ENCODE measurements at places on chromosomes 1 and 21. TPM values are rescaled to one million over a fixed set of nuclear protein-coding genes. Genes with fewer than 3 reads are reported as not detected.

DNA sequence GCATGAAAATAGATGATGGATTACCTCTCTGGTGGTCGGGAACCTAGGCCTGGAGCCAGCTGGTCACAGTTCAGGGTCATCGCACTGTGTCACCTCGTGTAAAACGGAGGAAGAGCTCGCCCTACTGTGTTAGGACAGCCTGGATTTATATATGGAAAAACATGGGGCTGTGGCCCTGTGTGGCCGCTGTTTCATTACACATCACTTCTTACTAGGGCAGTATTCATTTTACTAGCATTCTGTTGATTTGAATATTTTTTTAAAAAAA is 104.5 kb upstream of the COL6A1 start:
- no peak for DNase-seq

DNA sequence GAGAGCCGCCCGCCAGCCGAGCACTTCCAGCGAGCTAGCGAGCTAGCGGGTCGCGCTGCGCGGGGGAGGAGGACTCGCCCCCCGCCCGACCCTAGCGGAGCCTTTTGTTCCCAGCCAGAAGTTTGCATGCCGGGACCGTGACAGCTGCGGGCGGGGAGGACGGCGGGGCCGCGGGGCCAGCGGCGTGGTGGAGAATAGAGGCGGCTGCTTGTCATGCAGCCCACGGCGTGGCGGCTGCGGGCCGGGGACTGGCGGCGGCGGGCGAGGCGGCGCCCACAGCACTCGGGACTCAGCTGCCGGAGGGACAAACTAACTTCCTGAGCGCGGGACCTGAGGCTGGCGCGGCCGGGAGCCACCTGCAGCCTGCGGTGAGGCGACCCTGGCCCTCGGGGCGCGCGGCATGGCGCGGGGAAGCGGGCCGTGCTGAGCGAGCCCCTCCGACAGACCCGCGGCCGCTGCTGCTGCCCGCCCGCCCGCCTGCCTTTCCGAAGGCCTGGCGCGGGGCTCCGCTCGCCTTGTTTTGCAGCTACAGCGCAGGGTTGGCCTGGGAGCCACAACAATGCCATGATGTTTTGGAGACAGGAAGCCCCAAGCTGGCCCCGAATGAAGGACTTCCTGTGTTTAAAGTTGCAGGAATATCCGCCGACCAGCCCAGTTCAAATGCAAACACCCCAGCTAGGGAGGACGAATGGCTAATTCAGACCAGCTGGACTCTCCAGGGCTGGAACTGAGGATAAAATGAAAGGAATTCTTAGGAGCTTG is 82.2 kb upstream of the BMP8A start:
- DNase-seq, result no peak

The CFAP74 gene
- 0.76 TPM for polyA plus RNA-seq

- DNase-seq, result peak; percentile 52
Observed at GRCh38 chr1:86018283-86018923, 138.2 kb downstream of the COL24A1 start.

GRCh38 chr1:6123083-6123482 is 57.0 kb downstream of the CHD5 start:
- DNase-seq, result no peak

GRCh38 chr1:178284058-178284457 is 190.2 kb downstream of the RASAL2 start:
- no peak for DNase-seq

DNA sequence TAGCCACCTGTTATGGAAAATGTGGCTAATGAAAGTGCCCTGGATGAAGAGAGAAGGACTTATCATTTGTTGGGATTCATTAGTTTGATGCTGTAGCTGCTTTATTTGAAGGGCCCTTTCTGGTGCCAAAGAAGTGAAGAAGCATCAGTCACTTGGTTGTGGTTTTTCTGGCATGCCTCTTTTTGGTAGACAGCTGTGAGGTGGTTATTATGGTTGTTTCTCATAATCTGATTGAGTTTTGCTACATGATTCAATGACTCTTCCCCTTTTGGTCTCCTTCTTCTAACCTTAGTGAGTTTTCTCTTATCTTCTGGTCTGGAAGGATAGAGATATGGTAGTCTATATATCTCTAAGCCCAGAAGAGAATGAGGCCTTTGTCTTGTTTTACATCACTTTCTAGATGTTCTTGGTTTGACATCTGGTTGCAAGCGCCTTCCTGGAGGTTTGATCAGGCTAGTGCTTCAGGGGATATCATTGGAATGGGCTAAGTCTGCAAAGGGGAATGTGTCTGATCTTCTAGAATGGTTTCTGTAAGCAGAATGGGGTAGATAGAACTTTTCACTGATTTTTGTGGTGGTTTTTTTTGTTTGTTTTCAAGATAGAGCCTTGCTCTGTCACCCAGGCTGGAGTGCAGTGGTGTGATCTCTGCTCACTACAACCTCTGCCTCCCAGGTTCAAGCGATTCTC is 26.0 kb downstream of the ARID1A start:
- no peak for DNase-seq

- DNase-seq, result no peak
Observed at GRCh38 chr1:6440198-6441126, 15.9 kb downstream of the ESPN start.

DNA sequence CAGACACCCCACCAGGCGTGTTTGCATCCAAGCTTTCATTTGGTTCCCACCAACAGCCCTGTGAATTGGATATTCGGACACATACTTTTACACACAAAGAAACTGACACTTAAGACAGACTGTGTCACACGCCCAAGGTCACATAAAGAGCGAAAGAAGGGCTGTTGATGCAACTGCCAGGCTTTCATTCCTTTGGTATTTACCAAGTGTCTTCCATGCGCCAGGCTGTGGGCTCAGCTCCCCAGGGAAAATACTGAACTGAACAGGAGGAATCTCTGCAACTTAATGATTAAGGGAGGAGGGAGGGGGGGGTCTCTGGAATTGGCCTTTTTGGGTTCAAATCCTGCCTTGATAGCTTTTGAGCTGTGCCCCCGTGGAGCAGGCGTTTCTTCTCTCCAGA is 122.8 kb downstream of the ACTL8 start:
- no peak for DNase-seq

- DNase-seq, result no peak
Observed at GRCh38 chr1:159877695-159878444, 15.4 kb upstream of the VSIG8 start.

The CTTNBP2NL gene
- 43.5 TPM for polyA plus RNA-seq

GRCh38 chr1:944341-945325 is 14.4 kb downstream of the NOC2L start:
- DNase-seq, result peak; percentile 82

GRCh38 chr1:6948861-6949260 is 163.6 kb downstream of the CAMTA1 start:
- DNase-seq, result no peak

The NUP210L gene
- 0.17 TPM for polyA plus RNA-seq

GRCh38 chr1:193462629-193463320 is 276.4 kb upstream of the B3GALT2 start:
- DNase-seq, result no peak

The TCHHL1 gene
- not detected for polyA plus RNA-seq

GRCh38 chr1:240337781-240338180 is 246.1 kb downstream of the FMN2 start:
- DNase-seq, result no peak

All from left kidney (tissue), 8 donors.